NCI-H146 (cell line): ENCODE measurements at places on chromosomes 12 and 14.
A peak's percentile ranks its signal among the peaks of the same experiment; 100 is the strongest.

GRCh38 chr12:26044007-26044394 is 80.8 kb downstream of the BHLHE41 start:
- DNase-seq = no peak

DNA sequence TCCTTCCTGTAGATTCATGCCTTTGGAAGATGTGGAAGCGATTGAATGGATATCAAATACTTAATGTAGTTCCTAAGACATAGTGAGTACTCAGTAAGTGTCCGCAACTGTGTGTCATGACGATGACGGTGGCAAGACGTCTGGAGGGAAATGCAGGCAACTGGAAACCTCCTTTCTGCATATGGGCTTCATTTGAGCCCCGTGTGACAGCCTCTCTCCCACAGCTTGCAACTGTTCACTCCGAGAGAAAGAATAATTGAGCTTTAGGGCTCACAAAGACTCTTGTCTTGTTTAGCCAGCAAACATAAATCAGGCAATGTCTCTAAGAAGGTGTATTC is 6.9 kb downstream of the CFAP251 start:
- DNase-seq = no peak

DNA sequence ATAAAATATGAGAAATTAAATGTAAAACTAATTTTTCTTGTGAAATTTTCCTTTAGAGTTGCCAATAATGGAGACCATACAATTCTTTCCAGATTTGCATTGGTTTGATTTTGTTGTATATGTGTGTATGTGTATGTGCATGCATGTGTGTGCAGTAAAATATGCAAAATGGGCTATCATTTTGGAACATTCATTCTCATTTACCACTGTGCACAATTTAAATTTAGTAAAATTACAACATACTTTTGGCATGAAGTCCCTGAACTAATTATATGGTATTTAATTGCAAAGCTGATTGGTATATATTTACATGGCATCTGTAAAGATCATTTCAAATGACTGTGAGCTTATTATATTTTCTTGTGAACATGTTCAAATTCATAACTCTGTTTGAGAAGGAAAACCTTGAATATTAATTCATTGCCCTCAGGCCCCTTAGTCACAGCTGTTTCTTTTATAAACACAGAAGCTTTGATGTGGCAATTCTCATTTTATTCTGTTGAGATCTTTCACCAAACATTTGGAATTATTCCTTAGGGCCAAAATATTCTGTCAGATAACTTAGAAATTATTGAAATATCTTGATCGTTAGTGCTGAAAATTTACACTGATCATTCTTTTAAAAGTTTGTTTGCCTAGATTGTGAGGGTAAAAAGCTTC is 17.6 kb downstream of the KERA start:
- DNase-seq = no peak

DNA sequence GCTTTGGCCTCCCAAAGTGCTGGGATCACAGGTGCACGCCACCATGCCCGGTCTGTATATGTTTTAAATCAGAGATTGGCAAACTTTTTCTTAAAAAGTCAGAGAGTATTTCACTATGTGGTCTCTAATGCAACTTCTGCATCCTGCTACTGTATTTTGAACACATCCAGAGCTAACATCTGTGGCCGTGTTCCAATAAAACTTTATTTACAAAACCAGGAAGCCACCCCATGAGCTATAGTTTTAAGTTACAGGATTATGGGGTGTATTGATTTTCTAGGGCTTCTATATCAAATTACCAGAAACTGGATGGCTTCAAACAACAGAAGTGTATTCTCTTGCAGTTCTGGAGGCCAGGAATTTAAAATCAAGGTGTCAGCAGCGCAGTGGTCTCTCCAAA is 5.3 kb upstream of the RBM19 start:
- DNase-seq = no peak

DNA sequence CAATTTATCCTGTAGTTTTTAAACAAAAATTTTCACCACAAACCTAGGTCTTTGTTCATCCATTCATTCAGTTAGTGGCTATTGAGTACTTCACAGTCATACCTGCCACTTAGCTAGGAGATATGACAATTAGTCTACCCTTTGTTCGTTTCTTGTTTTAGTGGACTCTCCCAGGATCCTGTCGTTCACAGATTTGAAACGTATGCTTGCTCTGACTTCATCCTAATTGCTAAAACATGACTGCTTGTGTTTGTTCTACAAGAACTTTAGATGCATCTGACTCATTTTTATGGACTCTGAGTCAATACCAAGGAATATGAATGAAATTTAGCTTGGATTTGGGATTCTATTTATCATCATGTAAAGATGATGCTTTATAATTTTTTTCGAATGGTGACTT is 69.5 kb downstream of the TBC1D30 start:
- no peak for DNase-seq

GRCh38 chr12:19026614-19027488 is 102.7 kb upstream of the PLEKHA5 start:
- DNase-seq = peak; percentile 81

DNA sequence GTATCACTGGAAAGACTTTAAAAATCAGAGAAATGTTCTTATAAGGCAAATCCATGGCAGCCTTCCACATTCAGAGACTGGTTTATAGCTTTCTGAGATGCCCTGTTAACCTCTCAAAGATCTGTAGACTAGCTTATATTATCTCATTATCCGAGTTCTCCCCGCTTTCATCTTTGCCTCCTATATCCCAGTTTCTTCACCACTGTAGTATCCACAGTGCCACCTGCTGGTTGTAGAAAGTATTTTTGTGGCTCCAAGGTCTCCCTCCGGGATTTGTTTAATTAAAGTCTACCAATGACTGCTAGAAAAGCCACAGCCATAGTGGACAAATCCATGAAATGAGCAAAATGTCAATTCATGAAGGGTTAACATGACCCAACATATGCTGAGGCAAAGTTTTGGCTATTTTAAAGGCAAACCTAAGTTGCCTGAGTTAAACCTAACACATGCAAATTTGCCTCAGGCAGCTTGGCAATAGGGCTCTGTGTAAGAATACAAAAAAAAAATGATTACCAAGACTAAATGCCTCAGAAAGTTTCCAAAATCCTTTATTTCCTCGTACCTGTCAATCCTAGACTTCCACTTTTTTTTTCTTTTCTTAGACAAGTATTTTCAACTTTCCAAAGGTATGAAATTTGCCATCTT is 218.8 kb upstream of the BMP4 start:
- peak; percentile 26 for DNase-seq

GRCh38 chr14:96792591-96792990 is 4.6 kb upstream of the VRK1 start:
- no peak for DNase-seq

- DNase-seq = no peak
These were observed 8.2 kb downstream of the NOPCHAP1 start for GRCh38 chr12:104994336-104994735.

DNA sequence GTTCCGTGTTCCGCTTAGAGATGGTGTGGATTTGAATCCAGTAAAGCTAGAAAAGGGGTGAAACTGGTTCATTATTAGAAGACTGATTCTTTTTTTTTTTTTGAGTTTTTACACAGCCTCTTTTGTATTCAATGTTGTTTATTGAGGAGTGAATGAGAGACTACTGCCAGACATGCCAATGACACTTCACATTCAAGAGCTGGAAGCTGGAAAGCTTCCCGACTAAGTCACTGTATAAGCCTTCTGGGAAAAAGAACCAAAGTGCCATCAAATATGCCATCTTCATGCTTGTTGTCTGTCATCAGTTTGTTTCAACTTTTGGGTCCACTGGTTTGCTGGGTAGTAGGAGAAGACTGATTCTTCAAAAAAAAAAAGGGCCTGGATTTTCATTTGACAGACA is 164.8 kb downstream of the ATP23 start:
- no peak for DNase-seq

GRCh38 chr12:89756194-89756584 is 47.6 kb upstream of the ATP2B1 start:
- no peak for DNase-seq

GRCh38 chr12:55737581-55738122 is 5.3 kb upstream of the GDF11 start:
- DNase-seq = peak; percentile 26

- DNase-seq = no peak
These were observed 41.4 kb upstream of the NUDT4 start for GRCh38 chr12:93336291-93336741.

DNA sequence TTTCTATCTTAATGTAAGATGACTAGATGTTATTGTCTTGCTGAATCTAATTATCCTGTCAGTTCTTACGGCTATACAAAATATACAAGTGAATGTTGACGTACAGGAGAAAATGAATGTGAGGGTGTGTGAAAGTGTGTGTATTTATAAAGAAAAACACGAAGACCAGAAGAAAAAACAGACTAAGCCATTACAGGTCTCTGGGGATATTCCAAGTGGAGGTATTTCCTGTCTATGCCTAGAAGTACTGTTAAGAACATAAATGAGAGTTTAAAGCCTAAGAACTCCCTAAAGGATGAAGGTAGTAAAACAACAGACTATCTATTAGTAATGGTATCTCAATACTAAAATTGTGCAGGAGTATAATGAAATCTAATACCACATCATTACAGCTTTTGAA is 7.6 kb downstream of the MDM1 start:
- no peak for DNase-seq

- DNase-seq = peak; percentile 77
These were observed 1.4 kb upstream of the SLC2A13 start for GRCh38 chr12:40107098-40107802.

DNA sequence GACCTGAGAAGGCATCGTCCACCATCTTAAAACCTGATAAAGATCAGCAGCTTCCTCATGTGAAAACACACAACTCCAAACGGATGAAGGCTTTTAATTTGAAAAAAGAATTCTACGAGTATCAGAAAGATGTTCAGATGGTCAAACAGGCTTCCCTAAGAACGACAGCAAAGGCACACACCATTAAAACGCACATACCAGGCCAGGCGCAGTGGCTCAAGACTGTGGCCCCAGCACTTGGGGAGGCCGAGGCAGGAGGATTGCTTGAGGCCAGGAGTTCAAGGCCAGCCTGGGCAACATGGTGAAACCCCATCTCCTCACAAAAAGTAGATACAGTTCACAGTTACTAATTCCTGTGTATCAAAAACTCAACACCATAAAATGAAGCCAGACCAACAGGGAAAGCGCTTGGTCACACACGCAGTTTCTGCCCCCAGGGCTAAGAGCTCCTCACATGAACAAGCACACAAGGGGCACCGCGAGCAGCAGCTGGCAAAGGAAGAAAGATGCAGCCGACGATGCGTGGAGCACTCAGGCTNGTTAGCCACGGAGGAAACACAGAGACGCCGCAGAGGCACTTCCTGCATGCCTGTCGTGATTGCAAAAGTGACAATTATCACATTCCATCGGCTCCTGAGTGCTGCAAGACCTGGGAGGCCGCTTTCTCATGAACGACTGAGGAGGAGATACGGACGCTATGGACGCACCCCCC is 78.0 kb downstream of the NOC4L start:
- peak; percentile 23 for DNase-seq

DNA sequence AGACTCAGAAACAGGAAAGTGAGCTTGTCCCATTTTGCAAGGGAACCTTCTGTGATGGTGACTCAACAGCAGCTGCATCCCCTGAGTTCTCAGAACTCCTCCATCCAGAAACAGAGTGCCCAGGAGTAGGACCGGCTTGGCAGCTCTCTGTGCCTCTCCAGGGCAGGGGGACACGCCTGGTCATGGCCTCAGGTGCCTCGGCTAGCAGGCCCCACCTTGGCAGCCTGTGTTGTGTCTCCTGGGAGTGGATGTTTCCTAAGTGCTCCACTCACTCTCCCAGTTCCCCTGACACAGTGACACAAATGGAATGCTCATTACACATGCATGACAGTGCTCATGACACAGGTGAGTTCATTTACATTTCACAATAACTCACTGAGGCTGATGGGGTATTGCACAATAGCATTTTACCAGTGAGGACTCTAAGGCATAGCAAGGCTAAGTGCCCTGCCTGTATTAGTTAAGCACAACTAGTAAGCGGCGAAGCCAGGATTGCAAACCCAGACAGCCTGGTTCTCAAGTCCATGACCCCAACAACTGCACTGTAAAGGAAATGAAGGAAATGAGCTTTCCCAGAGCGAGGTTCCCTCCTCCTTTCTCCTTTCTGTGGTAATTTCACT is 47.4 kb downstream of the CALM1 start:
- DNase-seq = no peak

GRCh38 chr12:51519755-51520154 is 71.3 kb upstream of the SCN8A start:
- no peak for DNase-seq

GRCh38 chr14:85115921-85116320 is 414.0 kb upstream of the FLRT2 start:
- DNase-seq = no peak

GRCh38 chr12:105107171-105107493 is 399 bp upstream of the WASHC4 start:
- peak; percentile 68 for DNase-seq

GRCh38 chr12:93231938-93232337 is 145.8 kb upstream of the NUDT4 start:
- DNase-seq = no peak

GRCh38 chr14:47536341-47536740 is 139.1 kb downstream of the MDGA2 start:
- DNase-seq = no peak

DNA sequence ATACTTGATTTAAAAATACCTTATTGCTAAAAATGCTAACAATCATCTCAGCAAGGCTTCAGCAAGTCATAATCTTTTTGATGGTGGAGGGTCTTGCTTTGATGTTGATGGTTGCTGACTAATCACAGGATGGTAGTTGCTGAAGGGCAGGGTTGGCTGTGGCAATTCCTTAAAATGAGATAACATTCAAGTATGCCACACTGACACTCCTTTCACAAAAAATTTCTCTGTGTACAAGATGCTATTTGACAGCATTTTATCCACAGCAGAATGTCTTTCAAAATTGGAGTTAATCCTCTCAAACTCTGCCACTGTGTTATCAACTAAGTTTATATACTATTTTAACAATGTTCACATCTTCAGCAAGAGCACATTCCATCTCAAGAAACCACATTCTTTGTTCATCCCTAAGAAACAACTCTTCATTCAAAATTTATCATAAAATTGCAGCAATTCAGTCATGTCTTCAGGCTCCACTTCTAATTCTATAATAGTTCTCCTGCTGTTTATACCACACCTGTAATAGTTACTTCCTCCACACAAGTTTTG is 16.1 kb downstream of the SCAF11 start:
- no peak for DNase-seq

GRCh38 chr12:125136702-125137101 is 71.5 kb downstream of the AACS start:
- no peak for DNase-seq

- no peak for DNase-seq
These were observed 50.3 kb downstream of the HECTD4 start for GRCh38 chr12:112331886-112332285.
